ENCODE measurements at places on chromosomes 12 and 14.

- no peak for DNase-seq
Observed at GRCh38 chr14:104917116-104917515, 7.6 kb upstream of the PLD4 start.

DNA sequence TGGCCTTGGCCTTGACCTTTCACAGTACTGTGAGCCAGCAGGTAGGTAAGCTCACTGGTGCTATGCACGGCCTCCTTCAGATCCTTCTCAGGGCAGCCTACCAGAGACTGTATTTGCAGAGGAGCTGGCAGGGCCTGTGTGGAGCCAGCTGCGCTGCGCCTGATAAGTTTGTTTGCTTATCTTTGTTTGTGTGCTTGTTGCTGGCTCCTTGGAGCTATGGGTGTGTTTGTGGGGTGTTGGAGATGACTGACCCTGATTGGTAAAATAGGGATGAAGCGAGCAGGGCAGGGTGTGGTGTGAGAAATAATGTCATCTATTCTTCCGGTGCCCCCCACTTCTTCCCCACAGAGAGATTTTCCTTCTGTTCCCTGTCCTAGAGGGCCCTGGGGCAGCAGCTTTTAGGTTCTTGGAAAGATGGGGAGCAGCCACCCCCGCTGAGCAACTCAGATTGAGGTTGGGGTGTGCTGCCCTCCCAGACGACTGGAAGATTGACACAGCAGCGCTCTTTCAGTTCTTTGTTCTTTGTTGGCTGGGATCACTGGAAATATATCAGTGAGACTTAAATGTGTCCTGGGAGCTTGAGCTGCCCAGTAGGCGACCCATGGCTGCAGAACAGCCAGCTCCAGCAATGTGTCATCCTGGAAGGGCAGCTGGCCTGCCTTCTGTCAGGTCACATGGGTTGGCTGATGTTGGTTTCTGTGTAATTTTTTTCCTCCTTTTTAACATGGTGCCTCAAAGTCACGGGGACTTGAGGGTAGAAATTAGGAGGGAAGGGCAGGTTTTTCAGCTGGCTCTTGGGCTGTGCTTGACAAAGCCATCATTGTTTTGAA lies 19.6 kb downstream of the MLXIP start:
- DNase-seq, result no peak

GRCh38 chr12:96310067-96310466 lies 90.2 kb downstream of the CDK17 start:
- DNase-seq, result no peak

GRCh38 chr12:94644141-94644979 lies 6.0 kb downstream of the TMCC3 start:
- peak; percentile 23 for DNase-seq

GRCh38 chr12:92030618-92031017 lies 115.0 kb downstream of the BTG1 start:
- peak; percentile 56 for DNase-seq

GRCh38 chr14:29738950-29739349 lies 188.7 kb downstream of the PRKD1 start:
- DNase-seq, result no peak

Data from activated T-cell treated with anti-CD3 and anti-CD28 coated beads, Interleukin-2, amount 50 U/mL, for 72 hours (primary cell).